ENCODE measurements at places on chromosomes 2 and 18. TPM values are rescaled to one million over a fixed set of nuclear protein-coding genes. Genes with fewer than 3 reads are reported as not detected.

GRCh38 chr18:46675112-46675511, 18.1 kb upstream of the LOXHD1 start:
- DNase-seq, result no peak
- H3K4me1 ChIP-seq, result no peaks in the 10 kb centered on the region
- H3K36me3 ChIP-seq, result no peaks in the 10 kb centered on the region
- H3K27ac ChIP-seq, result no peak overlapping the region
- no peaks in the 10 kb centered on the region for H3K27me3 ChIP-seq

GRCh38 chr2:96526615-96527285, 9.8 kb upstream of the ARID5A start:
- H3K36me3 ChIP-seq, result no peaks in the 10 kb centered on the region
- H3K27ac ChIP-seq, result peak overlapping the region; percentile 94
- peaks cover 49% of the 10 kb centered on the region for H3K4me1 ChIP-seq
- H3K4me3 ChIP-seq, result peak overlapping the region; percentile 61
- H3K27me3 ChIP-seq, result no peaks in the 10 kb centered on the region
- no peak for DNase-seq

The SEPTIN10 gene
- total RNA-seq, result 89.2 TPM

GRCh38 chr2:193935114-193935513, 1721.9 kb upstream of the SLC39A10 start:
- no peaks in the 10 kb centered on the region for H3K4me1 ChIP-seq
- H3K27me3 ChIP-seq, result no peaks in the 10 kb centered on the region
- no peak overlapping the region for H3K27ac ChIP-seq
- no peak for DNase-seq
- no peaks in the 10 kb centered on the region for H3K36me3 ChIP-seq

The ANKRD62 gene
- total RNA-seq, result 0.30 TPM

DNA sequence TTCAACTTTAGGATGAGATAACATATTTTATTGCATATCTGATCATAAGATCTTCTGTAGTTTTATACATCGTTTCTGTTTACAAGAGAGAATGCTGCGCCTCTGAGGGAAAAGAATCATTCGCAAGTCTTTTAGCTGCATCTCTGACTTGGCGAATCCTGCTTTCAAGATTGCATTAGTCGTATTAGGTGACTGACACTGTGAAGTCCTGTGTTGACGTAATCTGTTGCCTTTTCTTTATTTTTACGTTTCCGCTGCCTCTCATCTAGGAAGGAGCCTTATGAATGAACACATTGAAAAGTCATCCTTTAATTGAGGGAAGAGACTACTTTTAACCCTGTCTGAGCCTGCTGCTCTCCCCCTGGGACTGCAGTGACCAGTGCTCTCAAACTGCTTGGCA, 101.5 kb downstream of the LDLRAD4 start:
- DNase-seq, result no peak
- H3K27me3 ChIP-seq, result no peaks in the 10 kb centered on the region
- no peaks in the 10 kb centered on the region for H3K36me3 ChIP-seq

The TMEM37 gene
- total RNA-seq, result 23.0 TPM

The DTNA gene
- total RNA-seq, result 19.1 TPM

The CDKL4 gene
- 0.54 TPM for total RNA-seq

The NCKAP5 gene
- total RNA-seq, result 42.3 TPM

The SYT4 gene
- not detected for total RNA-seq

DNA sequence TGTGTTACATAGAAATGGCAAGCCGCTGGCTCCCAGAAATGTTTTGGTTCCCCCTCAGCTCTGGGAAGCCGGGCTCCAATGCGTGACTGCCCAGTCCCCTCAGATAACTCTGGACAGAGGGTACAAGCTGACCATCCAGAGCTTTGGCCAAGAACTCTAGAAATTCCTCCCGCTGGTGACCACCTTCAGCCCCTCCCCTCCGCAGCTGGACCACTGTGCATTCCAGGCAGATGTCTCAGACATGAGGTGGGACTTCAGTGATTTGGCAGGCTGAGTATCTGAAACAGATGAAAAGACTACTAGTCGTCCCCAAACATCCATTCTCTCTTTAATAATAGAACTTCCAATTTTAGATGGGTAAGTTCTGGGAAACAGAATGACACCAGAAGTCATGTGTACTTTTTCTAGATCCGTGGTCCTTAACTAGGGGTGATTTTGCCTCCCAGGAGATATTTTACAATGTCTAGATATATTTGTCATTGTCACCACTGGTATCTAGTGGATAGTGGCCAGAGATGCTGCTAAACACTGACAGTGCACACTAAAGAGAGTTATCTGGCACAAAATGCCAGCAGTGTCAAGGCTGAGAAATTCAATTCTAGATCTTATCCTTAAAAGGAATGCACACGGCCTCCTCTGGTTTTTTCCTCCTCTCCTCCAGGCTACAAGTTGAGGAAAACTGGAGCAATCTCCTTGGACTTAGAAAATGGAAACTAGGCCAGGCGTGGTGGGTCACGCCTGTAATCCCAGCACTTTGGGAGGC, 294.3 kb downstream of the SRBD1 start:
- H3K4me3 ChIP-seq, result no peak overlapping the region
- no peak overlapping the region for H3K27ac ChIP-seq
- no peaks in the 10 kb centered on the region for H3K4me1 ChIP-seq

- H3K4me3 ChIP-seq, result no peak overlapping the region
- peaks cover 58% of the 10 kb centered on the region for H3K4me1 ChIP-seq
- no peaks in the 10 kb centered on the region for H3K27me3 ChIP-seq
- DNase-seq, result no peak
- peak overlapping the region; percentile 76 for H3K27ac ChIP-seq
Observed at GRCh38 chr2:126668254-126668653, 12.3 kb downstream of the GYPC start.

- H3K27me3 ChIP-seq, result no peaks in the 10 kb centered on the region
- H3K4me1 ChIP-seq, result no peaks in the 10 kb centered on the region
- H3K27ac ChIP-seq, result no peak overlapping the region
- no peak for DNase-seq
- no peak overlapping the region for H3K4me3 ChIP-seq
- H3K36me3 ChIP-seq, result no peaks in the 10 kb centered on the region
Observed at GRCh38 chr2:168912901-168913369, 11.8 kb downstream of the G6PC2 start.

The NABP1 gene
- 137 TPM for total RNA-seq

GRCh38 chr18:66601649-66602048, 2.2 kb downstream of the CDH19 start:
- no peak overlapping the region for H3K4me3 ChIP-seq
- H3K36me3 ChIP-seq, result no peaks in the 10 kb centered on the region
- no peaks in the 10 kb centered on the region for H3K27me3 ChIP-seq
- no peak for DNase-seq
- no peaks in the 10 kb centered on the region for H3K4me1 ChIP-seq
- no peak overlapping the region for H3K27ac ChIP-seq

DNA sequence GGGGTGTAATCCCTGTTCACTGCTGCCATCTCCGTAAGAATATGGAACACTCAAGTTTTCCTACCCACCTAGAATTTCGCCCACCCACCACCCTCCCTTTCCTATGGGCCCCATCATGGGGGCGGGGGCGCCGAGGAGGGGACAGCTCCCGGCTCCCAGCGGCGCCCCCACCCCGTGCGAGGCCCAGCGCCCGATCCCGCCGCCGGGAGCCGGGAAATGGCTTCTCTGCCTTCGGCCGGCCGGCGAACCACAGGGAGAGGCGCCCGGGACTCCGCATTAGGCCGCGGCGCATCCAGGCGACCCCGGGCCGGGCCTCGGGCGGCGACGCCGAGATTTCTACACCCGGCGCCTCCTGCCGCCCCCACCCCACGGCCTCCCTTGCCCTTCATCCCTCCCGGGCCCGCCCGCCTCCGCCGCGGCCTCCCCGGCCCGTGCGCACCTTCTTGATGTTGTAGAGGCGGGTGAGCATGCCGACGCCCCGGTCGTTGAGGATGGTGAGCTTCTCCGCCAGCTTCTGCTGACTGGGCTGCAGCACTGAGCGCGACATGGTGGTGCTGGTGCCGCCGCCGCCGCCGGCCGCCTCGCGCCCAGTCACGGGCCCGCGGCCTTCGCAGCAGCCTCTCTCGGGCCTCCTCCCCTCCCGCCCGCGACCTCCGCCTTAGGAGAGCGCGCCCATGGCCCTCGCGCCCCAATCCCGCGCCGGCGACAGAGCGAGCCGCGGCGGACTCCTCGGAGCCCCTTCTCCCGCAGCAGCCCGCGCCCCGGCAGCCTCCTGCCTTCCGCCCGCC, 510 bp downstream of the NCKAP1 start:
- H3K36me3 ChIP-seq, result no peaks in the 10 kb centered on the region
- H3K27ac ChIP-seq, result peak overlapping the region; percentile 95
- H3K27me3 ChIP-seq, result no peaks in the 10 kb centered on the region

- H3K4me1 ChIP-seq, result peaks cover 5% of the 10 kb centered on the region
- no peak overlapping the region for H3K4me3 ChIP-seq
- DNase-seq, result no peak
- no peaks in the 10 kb centered on the region for H3K27me3 ChIP-seq
- no peaks in the 10 kb centered on the region for H3K36me3 ChIP-seq
Observed at GRCh38 chr2:232000439-232000838, 38.9 kb downstream of the DIS3L2 start.

The CPLX4 gene
- total RNA-seq, result not detected

DNA sequence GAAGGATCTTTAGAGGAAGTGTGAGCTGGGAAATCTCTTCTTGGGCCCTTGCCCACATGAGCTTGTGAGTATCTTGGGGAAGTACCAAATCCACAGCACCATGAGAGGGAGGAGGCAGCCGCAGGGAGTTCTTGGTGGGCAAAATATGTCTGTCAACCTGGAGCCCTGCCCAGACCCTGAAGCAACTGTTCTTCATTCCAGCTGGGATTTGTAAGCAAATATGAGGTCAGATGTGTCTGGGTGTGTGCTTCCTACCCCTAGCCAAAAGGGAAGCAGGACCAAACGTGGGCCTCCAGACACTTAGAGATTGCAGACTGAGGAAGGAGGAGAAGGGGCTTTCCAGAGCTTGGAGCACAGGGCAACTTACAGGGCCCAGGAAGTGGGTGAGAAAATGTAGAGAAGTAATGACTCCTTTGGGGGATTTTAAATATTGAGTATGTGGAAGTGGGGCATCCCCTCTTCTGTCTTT, 41.9 kb downstream of the TMEM247 start:
- H3K4me1 ChIP-seq, result peaks cover 9% of the 10 kb centered on the region
- peak overlapping the region; percentile 58 for H3K27ac ChIP-seq
- no peak overlapping the region for H3K4me3 ChIP-seq
- H3K36me3 ChIP-seq, result no peaks in the 10 kb centered on the region
- peak; percentile 72 for DNase-seq

DNA sequence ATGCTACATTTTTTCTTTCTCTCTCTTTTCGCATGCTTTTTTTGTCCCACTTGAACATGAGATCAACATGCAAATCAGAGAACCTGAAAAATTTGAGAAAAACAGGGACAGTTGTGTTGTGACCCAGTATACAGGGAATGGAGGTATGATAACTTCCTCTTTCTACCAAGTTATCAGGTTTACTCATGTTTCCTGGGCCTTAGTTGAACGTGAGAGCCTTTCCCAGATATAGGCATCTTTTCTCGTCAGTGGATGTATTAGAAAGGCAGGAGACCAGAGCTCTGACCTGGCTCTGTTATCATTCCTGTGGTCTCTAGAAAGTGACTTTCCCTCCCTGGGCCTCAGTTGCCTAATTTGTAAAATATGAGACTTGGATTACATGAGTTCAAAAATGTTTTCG, 30.1 kb upstream of the FAM117B start:
- H3K36me3 ChIP-seq, result no peaks in the 10 kb centered on the region
- DNase-seq, result no peak
- H3K4me3 ChIP-seq, result no peak overlapping the region
- H3K27ac ChIP-seq, result no peak overlapping the region
- H3K4me1 ChIP-seq, result no peaks in the 10 kb centered on the region

GRCh38 chr2:75846683-75847190, 136.0 kb upstream of the GCFC2 start:
- no peaks in the 10 kb centered on the region for H3K36me3 ChIP-seq
- H3K27me3 ChIP-seq, result no peaks in the 10 kb centered on the region
- no peak overlapping the region for H3K4me3 ChIP-seq
- DNase-seq, result no peak

DNA sequence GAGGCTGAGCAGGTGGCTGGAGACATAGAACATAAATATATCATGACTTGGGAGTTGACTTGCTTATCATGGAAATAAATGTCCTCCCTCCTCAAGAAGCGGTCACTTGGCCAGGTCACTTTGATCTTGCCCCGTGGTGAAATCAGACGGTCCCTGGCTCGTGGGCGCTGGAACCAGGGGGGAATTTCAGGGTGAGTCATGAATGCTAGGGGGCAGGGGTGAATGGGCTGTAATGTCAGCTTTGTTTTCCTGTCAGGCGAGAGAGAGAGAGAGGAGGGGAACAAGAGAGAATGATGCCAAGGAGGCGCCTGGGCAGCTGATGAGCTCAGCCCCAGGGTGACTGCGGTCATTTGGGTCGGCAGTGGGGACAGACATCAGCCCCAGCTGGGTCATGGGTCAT, 47.7 kb downstream of the RRM2 start:
- H3K4me1 ChIP-seq, result no peaks in the 10 kb centered on the region
- H3K27ac ChIP-seq, result no peak overlapping the region
- no peaks in the 10 kb centered on the region for H3K36me3 ChIP-seq
- H3K27me3 ChIP-seq, result no peaks in the 10 kb centered on the region

DNA sequence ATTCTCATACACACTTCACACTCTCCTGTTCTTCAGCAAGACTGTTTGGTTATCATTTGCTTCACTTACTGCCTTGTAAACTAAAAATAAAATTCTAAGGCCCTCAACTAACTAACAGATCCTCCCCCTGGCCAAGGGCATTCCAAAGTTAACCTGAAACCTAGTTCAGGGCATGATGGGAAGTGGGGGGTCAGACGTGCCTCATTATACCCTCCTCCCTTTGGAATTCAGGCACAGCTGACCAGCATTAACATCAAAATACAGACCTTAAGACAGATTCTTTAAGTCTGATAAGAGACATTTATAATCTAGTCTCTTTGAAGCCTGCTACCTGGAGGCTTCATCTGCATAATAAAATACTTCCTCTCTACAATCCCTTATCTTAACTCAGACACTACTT, 221.0 kb downstream of the NOL4 start:
- DNase-seq, result no peak
- no peak overlapping the region for H3K4me3 ChIP-seq
- no peaks in the 10 kb centered on the region for H3K36me3 ChIP-seq
- no peaks in the 10 kb centered on the region for H3K4me1 ChIP-seq
- H3K27me3 ChIP-seq, result no peaks in the 10 kb centered on the region

GRCh38 chr2:20120569-20121416, 69.4 kb upstream of the LAPTM4A start:
- no peaks in the 10 kb centered on the region for H3K4me1 ChIP-seq
- H3K4me3 ChIP-seq, result no peak overlapping the region
- H3K27me3 ChIP-seq, result no peaks in the 10 kb centered on the region

- H3K4me1 ChIP-seq, result no peaks in the 10 kb centered on the region
- no peaks in the 10 kb centered on the region for H3K36me3 ChIP-seq
- DNase-seq, result no peak
- H3K27me3 ChIP-seq, result no peaks in the 10 kb centered on the region
- no peak overlapping the region for H3K27ac ChIP-seq
Observed at GRCh38 chr2:234595829-234596228, 98.9 kb upstream of the ARL4C start.

DNA sequence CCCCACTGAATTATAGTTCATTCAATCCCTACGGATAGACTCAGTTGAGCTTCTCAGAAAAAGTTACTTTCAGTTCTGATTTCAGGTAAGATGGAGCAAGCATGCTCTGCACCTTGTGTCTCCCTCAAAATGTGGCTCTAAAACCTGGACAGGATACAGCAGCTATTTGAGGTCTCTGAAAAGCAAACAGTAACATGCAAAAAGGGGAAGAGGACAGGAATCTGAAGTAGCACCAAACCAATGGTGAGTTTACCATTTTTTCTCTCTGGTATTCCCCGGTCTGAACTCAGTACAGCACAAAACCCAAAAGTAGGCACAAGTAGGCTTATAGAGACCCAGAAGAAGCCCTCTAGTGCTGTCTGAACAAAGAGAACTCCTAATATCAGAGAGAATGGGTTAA, 34.1 kb downstream of the LANCL1 start:
- H3K36me3 ChIP-seq, result peaks cover 37% of the 10 kb centered on the region
- H3K27ac ChIP-seq, result no peak overlapping the region
- DNase-seq, result no peak
- H3K4me3 ChIP-seq, result no peak overlapping the region
